Neuronal stem cell (in vitro differentiated cells): ENCODE measurements at places on chromosomes 12 and 14.

- DNase-seq: peak; percentile 82
Measured at GRCh38 chr12:120583478-120584030, 2.4 kb upstream of the POP5 start.

DNA sequence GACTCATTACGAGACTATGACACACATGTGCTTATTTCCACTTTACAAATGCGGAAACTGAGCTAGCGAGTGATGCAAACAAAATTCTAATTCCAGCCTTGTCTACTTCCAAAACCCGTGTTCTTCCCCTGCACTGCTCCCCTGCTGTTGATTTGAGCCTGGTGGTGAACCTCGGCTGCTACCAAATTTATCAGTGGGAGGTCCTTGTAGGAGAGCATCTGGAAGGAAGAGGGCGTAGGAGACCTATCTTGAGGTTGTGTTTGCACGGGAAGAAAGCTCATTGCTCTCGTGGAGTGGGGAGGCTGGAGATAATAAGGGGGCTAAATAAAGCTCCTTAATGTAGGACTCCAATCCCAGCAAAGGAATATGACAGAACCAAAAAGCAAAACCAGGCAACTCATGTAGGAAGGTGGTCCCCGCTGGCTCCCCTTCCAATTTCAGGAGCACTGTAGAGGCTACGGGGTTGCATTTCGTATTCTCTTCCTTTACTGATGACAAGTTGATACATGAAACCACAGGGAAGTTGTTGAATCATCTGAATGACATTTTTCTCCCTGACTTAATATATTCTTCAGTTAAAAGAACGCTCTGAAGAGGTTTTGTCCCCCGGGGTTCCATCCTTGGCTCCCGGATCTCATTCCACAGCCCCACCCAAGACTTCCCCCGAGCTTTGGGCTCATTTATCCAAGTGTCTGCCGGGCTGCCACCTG is 52.6 kb downstream of the FZD10 start:
- no peak for DNase-seq

GRCh38 chr14:21825149-21825743 is 151.6 kb upstream of the OR4E1 start:
- DNase-seq: peak; percentile 17

- no peak for DNase-seq
Measured at GRCh38 chr12:40137252-40137651, 31.4 kb upstream of the SLC2A13 start.

DNA sequence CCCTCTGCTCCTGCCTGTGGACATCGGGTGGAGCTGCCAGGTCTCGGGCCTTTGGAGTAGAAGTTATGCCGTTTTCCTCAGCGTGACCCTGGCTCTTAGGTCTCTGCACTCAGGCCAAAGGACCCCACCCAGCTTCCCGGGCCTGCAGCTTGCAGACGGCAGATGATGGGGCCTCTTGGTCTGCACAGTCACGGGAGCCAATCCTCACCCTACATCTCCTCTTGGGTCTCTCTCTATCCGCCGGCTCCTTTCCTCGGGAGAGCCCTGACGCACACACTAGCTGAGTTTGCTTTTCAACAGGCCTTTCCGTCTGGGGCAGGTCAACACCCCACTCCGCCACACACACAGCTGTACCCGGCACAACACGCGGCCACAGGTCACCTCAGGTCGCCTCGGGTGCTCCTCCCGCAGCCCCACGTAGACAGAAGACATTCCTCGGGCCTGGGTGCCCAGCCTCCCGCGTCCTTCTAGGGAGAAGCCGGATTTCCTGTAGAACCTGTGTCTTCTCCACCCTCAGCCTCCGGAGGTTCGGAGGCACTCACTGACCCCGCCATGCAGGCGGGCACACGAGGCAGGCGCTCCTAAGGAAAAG is 9.9 kb downstream of the GALNT9 start:
- no peak for DNase-seq

DNA sequence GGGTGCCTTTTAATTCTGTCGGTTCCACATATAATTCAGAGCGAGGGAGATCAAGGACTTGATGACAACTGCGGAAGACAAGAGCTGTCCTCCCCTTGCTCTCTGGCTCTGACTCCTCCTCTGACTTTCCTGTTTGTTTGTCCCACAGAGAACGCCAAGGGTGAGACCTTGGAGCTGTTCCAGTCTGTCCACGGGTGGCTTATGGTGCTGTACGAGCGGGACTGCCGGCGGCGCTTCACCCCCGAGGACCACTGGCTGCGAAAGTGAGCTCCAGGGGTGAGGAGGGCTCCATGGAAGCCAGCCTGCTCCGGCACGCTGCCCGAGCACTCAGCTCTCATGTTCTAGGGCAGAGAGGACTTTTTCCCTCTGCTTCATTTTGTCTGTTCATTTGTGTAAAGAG is 32.8 kb downstream of the UBE3B start:
- DNase-seq: no peak

DNA sequence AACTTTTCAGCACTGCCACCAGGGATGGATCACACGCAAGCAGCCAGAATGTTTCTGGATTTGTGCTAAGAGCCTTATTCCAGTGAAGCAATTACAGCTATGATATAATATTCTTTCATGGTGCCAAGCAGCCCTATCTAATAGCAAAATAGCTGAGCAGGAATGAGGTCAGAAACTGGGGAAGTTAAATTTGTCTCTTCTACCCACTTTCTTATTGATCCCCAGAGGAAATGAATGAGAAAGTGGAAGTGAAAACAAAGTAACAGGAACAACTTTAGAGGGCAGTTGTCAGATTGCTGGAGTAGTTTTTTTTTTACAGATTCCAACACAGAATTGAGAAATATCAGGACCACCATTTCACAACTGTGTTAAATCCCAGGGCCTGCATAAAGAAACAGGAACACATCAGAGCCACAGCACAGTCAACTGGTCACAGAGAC is 44.8 kb downstream of the GCH1 start:
- DNase-seq: no peak

DNA sequence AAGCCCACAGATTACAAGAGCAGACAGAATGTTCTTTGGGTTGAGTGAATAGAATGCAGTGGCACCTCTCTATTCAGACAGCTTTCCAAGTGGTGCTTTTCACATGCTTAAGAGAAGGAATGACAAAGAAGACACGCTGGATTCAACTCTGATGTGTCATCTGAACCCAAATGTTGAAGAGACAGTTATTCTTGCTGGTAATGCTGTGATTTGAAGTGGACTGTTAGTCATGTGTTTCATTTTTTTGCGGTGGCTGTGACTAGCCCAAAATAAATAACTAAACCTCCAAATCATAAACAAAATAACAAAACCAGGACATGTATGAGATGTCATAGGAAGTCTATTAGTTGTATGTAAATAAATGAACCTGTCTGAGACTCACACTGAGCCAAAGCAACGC is 391.8 kb upstream of the PRICKLE1 start:
- DNase-seq: no peak

GRCh38 chr14:104739546-104740516 is 13.1 kb upstream of the SIVA1 start:
- no peak for DNase-seq

DNA sequence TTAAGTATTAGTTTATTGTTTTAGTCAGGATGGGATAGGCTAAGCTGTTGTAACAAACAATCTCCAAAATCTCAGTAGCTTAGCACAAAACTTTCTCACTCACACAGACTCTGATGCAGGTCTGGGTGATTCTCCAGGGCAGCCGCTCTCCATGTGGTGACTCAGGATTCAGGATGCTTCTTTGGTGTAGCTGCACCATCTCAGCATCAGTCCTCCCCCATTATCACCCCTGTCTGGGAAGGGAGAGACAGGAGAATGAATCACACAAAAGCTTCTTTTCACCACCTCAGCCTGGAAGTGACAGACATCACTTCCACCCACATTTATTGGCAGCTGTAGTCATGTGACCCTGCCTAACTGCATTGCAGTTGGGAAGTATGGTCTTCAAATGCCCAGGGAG is 142.3 kb downstream of the DICER1 start:
- no peak for DNase-seq

GRCh38 chr12:121673013-121673511 is 3.6 kb upstream of the MORN3 start:
- DNase-seq: no peak

- DNase-seq: peak; percentile 89
Measured at GRCh38 chr12:6336079-6336888, 5.6 kb downstream of the TNFRSF1A start.

GRCh38 chr12:113113397-113113796 is 22.2 kb downstream of the RASAL1 start:
- DNase-seq: no peak

DNA sequence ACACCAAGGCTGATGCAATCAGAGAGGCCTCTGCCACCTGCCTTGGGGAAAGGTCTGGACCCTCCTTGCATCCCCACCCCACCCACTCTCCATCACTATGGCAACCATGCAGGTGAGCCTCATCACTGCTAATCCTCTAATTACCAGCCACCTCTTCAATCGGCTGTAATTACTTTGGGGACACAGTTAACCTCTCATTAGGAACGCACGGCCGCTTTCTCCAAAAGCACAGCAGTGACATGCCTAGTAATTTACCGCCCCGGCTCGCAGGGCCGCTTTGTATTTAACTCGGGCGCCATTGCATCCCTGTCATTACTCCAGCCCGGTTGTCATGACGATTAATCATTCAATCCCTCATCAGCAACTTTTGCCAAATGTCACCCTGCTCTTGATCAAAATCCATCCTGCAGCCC is 36.3 kb upstream of the FAM222A start:
- peak; percentile 92 for DNase-seq

- DNase-seq: no peak
Measured at GRCh38 chr14:96660667-96661066, 136.5 kb upstream of the VRK1 start.

DNA sequence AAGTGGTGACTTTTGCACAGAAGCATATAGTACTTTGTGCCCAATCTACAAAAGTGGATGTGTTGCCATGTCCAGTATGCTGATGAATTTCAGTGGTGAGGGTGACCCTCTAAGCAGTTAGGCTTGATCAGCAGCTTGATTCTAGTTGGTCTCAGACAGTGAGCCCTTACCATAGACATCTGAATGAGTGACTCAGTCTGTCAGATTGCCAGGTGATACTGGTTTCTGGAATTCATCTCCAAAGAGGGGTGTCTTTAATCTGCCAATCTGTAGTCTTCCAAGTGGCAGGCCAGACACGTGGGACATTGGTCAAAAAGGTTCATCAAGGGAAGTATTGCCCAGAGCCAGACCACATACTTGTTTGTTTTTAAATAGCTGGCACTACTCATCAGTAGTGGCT is 187.4 kb upstream of the SLC16A7 start:
- DNase-seq: no peak

- DNase-seq: no peak
Measured at GRCh38 chr14:100586403-100587085, 673 bp downstream of the BEGAIN start.

- no peak for DNase-seq
Measured at GRCh38 chr14:92665661-92666110, 82.7 kb downstream of the LGMN start.

- no peak for DNase-seq
Measured at GRCh38 chr14:22184830-22185168, 404.2 kb downstream of the DAD1 start.

GRCh38 chr12:126248871-126249403 is 1183.7 kb downstream of the AACS start:
- no peak for DNase-seq

- no peak for DNase-seq
Measured at GRCh38 chr14:88863167-88863566, 38.7 kb downstream of the TTC8 start.

DNA sequence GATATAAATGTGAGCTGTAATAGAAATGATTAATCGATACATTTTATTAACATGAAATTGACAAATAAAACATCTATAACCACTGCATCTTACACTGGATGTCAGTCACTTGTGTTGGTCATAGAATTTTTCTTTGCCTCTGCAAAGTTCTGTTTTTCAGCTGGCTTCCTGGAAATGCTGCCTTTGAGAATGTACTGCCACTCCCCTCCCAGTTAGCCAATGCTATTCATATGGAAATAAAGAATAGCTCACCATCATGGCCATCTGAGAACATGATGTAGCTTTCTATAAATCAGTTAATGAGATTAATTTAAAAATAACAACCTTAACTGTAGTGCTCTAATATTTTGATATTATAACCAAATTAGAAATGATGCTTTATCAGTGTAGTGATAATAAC is 41.1 kb downstream of the SLCO1B1 start:
- DNase-seq: no peak

- DNase-seq: peak; percentile 51
Measured at GRCh38 chr14:56964895-56965294, 154.6 kb upstream of the OTX2 start.

DNA sequence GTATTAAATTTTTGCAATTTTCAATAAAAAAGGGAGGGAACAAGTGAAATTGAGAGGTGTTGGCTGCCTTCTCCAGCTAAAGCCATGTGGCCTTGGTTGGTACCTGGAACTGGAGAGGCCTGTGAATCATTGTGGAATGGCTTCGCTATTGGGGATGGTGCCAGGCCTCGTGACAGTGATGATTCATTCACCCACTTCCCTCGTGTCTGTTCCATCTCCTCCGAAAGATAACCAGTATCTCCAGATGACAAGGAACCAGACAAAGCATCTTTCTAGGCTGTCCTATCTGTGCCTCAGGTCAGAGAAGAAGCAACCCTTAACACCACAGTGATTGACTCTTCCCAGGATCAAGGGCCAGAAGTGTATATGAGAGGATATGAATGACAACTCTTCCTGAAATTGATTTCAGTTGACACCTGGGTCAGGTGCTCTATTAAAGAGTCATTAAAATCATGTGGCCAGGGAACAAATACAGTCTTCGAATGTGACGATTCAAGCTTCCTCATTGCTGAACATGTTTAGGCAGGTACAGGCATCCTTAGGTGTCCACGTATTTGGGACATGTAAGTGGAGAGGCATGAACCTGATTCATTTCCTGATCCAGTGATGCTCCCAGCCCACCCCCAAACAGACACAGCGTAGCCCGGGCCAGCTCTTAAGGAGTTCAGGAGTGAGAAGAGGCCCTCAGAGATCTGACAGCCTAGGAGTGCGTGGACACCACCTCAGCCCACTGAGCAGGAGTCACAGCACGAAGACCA is at the start of gene RNASE7:
Gene RNASE7 (plus strand): TSS at position 687 of the 758 bp plus-strand sequence. CDS start 631 bp downstream, outside the sequence.
- DNase-seq: no peak

- DNase-seq: no peak
Measured at GRCh38 chr12:59268295-59268809, 327.5 kb upstream of the SLC16A7 start.

DNA sequence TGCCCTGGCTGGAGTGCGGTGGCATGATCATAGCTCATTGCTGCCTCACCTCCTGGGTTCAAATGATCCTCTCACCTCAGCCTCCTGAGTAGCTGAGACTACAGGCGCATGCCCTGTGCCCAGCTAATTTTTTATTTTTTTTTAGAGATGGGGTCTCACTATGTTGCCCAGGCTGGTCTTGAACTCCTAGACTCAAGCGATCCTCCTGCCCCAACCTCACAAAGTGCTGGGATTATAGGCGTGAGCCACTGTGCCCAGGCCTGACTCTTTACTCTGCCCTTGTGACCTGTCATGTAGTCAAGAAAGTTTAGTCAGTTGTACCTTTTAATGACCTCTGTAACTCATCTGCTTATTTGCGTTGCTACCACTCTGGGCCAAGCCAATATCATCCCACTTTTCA is 55.7 kb downstream of the PROX2 start:
- DNase-seq: no peak

- DNase-seq: no peak
Measured at GRCh38 chr12:56299308-56299852, 750 bp downstream of the CS start.

- no peak for DNase-seq
Measured at GRCh38 chr14:101625336-101626097, 64.2 kb downstream of the DIO3 start.
